ENCODE measurements at places on chromosomes 5 and 9.

DNA sequence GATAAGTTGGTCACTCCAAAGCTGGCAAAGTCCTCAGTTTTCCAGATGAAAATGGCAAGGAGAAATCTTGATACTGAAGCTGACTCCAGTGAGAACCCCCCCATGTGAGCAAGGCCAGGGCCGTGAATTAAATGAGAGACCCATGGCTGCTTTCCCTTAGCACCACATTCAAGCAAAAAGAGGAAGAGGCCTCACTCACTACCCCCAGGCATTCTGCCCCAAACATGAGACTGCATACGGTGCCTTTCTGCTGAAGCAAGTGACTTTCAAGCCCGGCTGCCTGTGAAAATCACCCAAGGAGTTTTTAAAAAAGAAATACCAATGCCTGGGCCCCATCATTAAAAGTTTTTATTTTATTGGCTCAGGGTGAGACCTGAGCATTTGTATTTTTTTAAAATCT is 66.9 kb downstream of the TMEM252 start:
- no peak for DNase-seq

DNA sequence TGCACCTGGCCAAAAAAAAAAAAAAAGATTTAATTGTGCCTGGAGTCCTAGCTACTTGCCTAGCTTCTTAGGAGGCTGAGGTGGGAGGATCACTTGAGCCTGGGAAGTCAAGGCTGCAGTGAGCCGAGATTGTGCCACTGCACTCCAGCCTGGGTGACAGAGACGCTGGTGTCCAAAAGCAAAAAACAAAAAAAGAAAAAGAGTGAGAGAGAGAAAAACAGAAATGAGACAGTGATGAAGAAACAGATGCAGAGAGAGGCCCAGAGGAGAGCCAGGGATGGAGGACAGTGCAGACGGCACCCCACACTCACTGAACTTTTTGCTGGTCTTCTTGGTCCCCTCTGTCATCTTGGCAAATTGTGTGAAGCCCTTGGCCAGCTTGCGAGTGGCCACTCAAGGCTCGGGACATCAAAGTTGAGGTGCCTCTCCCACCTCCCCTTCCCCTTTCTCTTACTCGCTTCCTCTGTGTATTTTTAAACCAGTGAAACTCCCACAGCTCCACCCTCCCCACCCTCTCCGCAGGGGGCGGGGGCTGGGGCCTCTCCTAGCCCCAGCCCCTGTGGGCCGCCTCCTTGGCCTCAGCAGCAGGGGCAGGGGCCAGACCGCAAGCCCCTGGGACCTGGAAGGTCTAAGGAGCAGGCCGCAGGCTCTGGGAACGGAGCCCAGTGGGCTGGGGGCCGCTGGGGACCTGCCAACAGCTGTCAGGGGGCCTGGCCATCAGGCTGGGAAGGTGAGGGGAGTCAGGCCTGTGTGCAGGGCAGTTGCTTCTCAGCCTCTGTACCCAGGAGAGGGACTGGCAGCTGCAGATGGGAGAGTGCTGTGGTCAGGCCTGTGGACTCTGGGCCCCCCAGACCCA is at the start of gene SH2D3C:
Gene SH2D3C (minus strand): TSS at position 387 of the 856 bp plus-strand sequence. CDS start 39 bp downstream, at position 348.
- DNase-seq: no peak

DNA sequence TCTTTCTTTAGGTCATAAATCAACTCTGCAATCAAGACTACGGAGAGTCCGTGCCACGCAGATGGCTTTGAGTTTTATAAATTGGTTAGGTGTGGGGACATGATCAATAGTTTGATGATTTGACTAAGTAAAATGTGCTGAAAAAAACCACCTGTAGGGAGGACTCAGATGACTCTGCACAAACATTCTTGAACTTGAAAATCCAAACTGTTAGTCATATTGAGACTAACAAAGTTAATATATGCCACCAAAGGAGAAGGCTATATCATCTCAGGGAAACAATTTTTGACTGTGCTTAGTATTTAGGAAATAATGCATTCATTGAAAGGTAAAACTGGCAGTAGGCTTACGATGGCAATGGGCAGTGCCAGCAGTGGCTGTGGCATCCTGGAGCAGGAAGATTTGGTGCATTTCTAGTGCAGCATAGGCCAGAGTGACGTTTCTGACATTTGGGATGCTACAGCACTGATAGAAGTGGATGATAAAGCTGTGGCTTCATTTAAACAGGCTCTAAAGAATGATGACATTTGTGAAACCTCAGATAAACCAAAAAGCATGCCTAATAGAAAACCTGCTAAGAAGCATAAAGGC is 291.1 kb downstream of the MLLT3 start:
- no peak for DNase-seq

- no peak for DNase-seq
Measured at GRCh38 chr5:10935536-10935935, 174.5 kb upstream of the DAP start.

DNA sequence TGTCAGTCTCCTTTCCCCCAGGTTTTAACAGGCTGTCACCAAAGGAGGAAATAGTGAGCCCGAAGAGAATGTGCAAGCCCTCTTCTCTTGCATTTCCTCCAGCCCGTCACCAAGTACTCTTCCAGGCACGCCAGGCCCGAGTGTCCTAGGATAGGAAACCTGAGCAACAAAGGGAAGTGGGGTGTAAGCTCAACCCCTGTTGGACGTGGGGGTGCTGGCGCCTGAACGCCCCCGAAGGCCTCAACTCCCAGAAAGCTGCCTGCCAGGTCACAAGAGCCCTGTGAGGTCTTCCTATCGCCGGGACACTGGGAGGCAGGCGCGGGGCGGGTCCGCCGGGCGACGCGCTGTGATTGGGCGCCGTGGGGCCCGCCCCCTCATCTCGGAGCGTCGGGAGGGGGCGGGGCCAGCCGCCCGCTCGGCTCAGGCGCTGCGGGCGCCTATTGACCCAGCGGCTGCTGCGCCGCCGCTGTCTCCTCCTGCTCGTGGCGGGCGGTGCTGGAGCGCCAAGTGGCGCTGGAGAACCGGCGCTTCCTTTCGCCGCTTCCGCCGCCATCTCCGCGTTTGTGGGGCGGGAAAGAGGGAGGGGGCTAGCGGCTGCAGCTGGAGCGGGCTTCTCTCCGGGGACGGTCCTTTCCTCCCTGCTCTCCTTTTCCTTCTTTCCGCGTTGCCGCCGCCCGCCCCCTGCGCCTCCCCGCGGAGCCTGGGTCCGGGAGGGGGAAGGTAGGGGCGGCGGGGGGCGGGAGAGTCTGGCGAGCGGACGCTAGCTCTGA is 572 bp upstream of the MAN2A1 start:
- DNase-seq: peak; percentile 79

- peak; percentile 25 for DNase-seq
Measured at GRCh38 chr9:6106711-6107339, 91.4 kb upstream of the RANBP6 start.

DNA sequence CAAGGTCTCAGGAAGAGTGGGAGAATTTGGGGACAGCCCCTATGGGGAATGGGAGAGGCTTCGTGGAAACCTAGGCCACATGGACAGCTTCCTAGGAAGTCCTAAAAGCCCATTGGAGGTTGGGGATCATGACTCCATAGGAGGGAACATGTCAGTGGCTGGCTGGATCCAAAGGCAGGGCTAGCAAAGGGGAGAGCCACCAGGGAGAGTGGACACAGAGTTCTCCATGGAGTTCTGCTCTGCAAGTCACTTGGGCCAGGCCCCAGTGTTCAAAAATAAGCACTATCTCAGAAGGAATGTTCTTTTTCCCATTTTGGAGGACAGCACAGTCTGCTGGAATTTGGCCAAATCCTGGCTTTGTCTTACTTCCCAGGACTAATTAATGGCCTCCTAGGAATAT is 140.6 kb upstream of the RAD23B start:
- DNase-seq: no peak

- DNase-seq: no peak
Measured at GRCh38 chr5:143170104-143170503, 233.4 kb downstream of the NR3C1 start.

GRCh38 chr5:36070687-36071571 is 4.2 kb upstream of the UGT3A2 start:
- DNase-seq: no peak

DNA sequence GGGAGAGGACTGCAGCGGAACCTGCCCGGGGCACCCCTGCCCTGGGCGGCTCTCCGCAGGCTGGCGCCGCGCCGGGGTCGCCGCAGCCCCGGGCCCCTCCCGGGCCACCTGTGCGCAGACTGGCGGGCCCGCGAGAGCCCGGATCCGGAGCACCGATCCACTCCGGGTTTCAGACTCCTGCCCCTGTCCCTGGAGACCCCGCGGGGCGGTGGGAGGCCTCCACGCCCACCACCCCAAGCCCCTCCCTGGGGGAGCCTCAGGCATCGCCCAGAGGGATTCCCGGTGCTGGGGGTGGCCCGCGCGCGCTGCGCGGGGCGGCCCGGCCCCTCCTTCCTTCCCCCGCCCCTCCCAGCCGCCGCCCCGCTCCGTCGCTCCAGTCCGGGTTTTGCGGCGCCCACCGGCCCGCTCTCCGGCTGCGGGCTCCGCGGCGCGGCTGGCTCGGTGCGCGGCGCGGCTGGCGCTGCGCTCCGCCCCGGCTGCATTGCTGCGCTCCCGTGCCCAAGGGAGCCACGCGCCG is at the start of gene UNC5A:
Gene UNC5A (plus strand): TSS at position 479 of the 517 bp plus-strand sequence. CDS start 192 bp downstream, outside the sequence.
- peak; percentile 73 for DNase-seq

DNA sequence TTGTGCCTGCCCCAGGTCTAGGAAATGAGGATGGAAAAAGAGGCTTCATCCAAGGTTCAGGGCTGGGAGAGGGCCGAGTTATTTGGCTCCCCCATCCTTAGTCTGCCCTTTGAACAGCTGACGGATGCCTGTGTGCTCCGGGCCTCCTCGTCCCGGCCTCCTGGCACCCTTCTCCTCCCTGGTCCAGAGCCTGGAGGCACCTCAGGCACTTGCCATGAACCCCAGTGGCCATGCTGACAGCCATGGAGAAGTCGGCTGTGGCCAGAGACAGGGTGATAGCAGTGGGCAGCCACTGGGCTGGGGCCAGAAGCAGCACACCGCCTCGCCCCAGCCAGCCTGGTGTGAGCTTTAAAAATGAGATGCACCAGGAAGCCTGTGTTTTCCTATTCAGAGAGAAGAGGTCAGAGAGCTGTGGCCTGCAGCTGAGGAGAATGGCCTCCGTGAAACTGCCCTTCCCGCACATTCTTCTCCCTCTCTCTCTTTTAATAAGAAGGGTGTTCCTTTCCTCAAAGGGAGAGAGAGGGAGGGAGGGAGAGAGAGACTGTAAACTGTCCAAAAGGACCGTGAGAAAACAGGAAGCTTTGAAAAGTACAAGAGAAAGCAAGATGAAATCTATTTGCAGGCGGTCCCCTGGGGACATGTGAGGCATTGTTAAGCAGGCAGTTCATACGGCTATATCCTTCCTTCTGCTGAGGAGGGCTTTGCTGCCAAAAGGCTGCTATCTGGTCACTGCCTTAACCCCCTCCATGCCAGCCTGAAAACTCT is 55.3 kb downstream of the ZNF366 start:
- DNase-seq: no peak

- no peak for DNase-seq
Measured at GRCh38 chr9:84978661-84979060, 309.1 kb downstream of the NTRK2 start.

GRCh38 chr5:135707302-135707701 is 127.2 kb upstream of the SLC25A48 start:
- DNase-seq: no peak

GRCh38 chr5:82911910-82912309 is 165.3 kb downstream of the TMEM167A start:
- DNase-seq: no peak

- DNase-seq: no peak
Measured at GRCh38 chr5:171606414-171607024, 179.1 kb upstream of the SMIM23 start.

GRCh38 chr9:22840641-22841040 is 394.0 kb downstream of the DMRTA1 start:
- no peak for DNase-seq

DNA sequence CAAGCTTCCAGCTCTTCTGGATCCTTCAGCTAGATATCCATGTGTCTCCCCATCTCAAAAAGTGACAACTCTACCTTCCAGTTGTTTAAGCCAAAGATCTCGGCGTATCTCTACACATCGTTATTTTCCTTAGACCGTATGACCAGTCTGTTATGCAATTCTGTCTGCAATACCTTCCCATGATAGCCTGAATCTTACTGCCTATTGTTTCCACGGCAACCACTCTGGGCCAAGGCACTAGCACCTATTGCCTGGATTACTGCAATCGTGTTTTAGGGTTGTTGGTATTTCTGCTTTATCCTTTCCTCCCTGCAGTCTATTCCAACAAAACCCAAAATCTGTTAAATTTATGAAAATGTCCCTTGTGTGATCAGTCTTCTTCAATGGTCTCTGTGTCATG is 448.4 kb downstream of the MTRR start:
- no peak for DNase-seq

DNA sequence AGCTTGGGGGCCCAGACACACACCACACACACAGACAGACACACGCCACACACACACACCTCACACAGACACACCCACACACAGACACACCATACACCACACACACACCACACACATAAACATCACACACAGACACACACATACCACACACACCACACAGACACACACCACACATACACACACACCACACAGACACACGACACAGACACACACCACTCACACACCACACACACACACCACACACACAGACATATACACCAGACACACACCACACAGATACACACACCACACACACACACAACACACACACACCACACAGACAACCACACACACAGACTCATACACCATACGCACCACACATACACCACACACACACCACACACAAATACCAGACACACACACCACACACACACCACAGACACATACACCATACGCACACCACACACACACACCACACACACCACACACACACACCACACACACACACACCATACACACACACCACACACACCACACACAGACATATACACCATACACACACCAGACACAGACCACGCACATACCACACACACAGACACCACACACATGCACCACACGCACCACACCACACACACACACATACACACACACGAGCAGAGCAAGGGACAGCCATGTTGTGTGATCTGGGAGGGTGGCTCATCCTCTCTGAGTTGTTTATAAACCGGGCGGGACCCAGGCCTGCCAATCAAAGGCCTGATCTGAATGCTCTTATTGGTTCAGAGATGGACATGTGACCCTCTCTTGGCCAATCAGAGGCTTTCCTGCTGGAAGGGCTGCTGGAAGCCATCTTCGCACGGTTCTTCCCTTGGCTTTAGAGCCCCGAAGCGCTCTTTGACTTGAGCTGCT is 148.3 kb downstream of the GAPVD1 start:
- DNase-seq: peak; percentile 87

GRCh38 chr9:99635032-99635431 is 186.7 kb upstream of the NR4A3 start:
- no peak for DNase-seq

DNA sequence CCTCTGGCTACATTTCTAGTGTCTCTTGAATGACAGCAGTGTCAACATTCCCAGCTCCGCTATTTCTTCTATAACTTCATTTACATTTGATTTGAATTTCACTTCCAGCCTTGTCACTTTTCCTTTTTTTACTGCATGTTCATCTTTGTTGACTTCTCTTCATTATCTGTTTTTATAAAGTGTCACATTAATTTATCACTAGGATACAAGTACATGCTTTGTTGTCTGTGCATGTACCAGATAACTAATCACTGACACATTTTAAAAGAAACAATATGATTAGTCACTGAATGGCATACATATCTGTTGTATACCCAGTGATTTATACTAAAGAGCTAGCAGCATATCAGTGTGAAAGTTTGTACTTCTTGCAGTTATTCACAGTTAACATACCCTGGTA is 29.1 kb downstream of the ARSK start:
- DNase-seq: no peak

- DNase-seq: no peak
Measured at GRCh38 chr5:173901705-173902104, 13.6 kb downstream of the CPEB4 start.

Data from GM12891 (cell line).